Right ventricle myocardium inferior (tissue), 1 donor: ENCODE measurements at places on chromosomes 5 and 9. TPM values are rescaled to one million over a fixed set of nuclear protein-coding genes. Genes with fewer than 3 reads are reported as not detected.

- no peak for DNase-seq
Measured at GRCh38 chr5:111254613-111255012, 30.4 kb downstream of the CAMK4 start.

TNC gene
- 0.57 TPM for total RNA-seq

CMYA5 gene
- 886 TPM for total RNA-seq

GRCh38 chr5:76986825-76987526, 34.1 kb downstream of the CRHBP start:
- no peak for DNase-seq

GRCh38 chr5:157713830-157714595, 17.2 kb upstream of the THG1L start:
- DNase-seq = no peak
